Transverse colon (tissue), 4 donors: ENCODE measurements at places on chromosomes 2 and 18.

GRCh38 chr18:69205925-69206324, 194.8 kb upstream of the DOK6 start:
- no peak for DNase-seq

DNA sequence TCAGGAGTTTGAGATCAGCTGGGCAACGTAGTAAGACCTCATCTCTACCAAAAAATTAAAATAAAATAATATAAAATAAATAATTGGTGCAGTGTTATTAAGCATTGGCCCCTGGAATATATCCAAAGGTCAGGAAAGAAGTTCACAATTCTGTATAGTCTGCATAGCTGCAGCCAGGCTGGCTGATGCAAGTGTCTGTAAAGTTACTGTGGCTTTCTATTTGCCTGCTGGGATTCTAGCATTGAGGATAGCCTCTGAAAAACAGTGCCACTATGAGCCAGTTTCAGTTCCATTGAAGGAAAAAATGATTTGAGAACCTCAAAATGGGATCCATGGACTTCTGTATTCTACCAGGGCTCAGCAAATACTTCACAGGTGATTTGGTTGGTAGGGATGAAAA, 208.6 kb downstream of the PARD3B start:
- no peak for DNase-seq

DNA sequence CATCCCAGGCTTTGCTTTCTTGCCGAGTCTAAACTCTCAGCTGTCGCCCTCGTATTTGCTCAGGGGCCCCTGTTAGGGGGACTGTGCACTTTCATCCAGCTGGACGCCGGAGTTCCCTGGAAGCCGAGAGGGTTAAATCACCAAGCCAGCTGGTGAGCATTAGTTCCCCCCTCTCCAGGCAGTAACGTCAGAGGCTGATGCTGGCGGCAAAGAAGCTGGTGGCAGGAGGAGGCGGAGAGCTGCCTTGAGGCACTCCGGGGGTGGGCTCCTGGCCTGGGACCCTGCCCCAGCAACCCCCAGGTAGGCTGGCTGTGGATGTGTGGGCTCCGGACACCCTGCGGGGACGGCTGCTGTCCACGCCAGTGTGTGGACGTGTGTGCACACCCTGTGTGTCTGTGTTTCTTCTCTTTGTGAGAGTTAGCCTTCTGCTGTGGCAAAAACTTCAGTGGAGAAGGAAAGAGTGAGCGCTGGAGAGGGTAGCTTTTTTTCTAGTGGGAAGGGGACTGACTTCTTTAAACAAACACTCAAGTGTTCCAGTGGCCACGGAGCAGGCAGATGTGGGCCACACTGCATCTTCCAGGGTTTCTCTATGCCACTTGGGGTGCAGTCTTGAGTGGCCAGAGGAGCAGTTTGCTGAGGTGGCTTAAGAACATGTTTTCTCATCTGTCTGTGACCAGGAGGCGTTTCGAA, 84.7 kb downstream of the GLI2 start:
- DNase-seq, result peak; percentile 31

- DNase-seq, result no peak
These were observed 31.4 kb downstream of the LGALSL start for GRCh38 chr2:64485331-64485730.

- DNase-seq, result no peak
These were observed 46.0 kb downstream of the LAMA1 start for GRCh38 chr18:7071600-7071999.

- no peak for DNase-seq
These were observed 45.6 kb downstream of the INPP4A start for GRCh38 chr2:98489971-98490962.

GRCh38 chr2:168253379-168253778, 6.0 kb upstream of the STK39 start:
- no peak for DNase-seq

GRCh38 chr18:57826252-57826651, 23.1 kb upstream of the ATP8B1 start:
- no peak for DNase-seq
